Fibroblast of skin of right quadriceps (primary cell): ENCODE measurements at places on chromosomes 3 and 15.
A peak's percentile ranks its signal among the peaks of the same experiment; 100 is the strongest.

GRCh38 chr3:58308728-58309127 is 2.4 kb downstream of the HTD2 start:
- no peak for DNase-seq

GRCh38 chr3:81872566-81872965 is 111.1 kb upstream of the GBE1 start:
- peak; percentile 14 for DNase-seq

DNA sequence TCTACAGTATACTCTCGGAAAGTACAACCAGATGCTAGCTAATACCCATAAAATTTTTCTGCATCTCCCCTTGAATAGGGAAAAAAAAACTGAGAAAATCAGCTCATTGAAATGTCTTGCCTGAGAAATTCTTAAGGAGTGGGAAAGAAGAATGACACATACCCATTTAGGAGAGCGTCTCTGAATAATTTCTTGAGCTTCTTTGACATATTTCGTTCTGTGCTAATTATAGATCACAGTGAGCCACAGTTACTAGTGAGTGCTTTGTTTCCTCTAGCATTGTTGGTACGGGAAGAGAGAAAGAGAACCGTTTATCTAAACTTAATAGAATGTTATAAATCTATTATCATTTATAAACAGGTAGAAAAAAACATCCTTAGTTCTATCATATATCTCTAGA is 588.4 kb downstream of the UNC13C start:
- no peak for DNase-seq

DNA sequence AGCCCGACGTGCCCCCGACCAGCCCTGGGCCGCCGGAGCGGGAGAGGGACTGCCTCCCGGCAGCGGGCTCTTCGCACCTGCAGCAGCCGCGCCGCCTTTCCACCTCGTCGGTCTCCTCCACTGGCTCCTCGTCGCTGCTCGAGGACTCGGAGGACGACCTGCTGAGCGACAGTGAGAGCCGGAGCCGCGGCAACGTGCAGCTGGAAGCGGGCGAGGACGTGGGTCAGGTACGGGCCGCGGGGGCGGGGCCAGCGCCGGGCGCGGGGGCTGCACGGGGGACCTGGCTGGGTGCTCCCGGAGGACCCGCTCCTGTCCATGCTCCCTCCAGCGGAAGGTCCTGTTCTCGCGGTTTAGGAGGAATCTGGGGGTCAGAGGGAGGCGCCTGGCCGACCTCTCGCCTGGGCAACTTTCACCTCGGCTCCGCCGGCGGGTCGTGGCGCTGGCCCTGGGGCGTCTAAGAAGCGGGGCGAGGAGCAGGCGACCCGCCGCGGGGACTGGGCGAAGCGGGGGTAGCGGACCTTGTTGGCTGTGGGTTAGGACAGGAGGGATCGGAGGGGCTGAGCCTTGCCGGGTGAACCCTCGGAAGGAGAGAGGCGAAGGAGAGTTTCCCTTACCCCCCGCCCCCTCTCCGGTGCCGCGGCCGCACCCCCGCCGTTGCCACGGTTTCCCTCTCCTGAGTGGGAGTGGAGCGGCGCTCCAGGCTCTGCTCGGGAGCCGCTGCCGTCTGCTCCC is 682 bp downstream of the ITPKA start:
- DNase-seq, result no peak

GRCh38 chr15:42147431-42147735 is 9.1 kb downstream of the PLA2G4F start:
- no peak for DNase-seq

- DNase-seq, result no peak
These were observed 4.0 kb upstream of the ADPGK start for GRCh38 chr15:72787526-72787925.

GRCh38 chr3:48082580-48083184 is 66.5 kb upstream of the MAP4 start:
- DNase-seq, result no peak

- DNase-seq, result no peak
These were observed 52.4 kb upstream of the GYG1 start for GRCh38 chr3:148938936-148939335.

DNA sequence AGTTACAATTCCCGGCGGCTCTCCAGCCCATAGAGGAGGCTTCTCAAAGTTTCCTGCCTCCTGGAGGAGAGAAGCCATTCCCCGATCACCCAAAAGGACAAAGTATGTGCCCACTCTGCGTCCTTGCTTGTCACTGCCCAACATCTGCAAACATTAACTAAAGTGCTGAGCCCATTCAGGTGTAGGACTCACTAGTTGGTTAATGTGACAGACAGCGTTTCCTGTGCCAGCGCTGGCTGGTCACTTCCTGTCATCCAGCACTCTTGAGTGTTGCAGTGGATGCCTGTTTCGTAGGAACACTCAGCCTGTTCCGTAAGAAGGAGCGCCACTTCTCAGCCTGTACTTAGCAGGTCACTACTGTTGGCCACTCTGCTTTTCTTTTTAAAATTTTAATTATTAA is 100.3 kb downstream of the APBA2 start:
- DNase-seq, result no peak

- no peak for DNase-seq
These were observed 7.3 kb downstream of the CCDC33 start for GRCh38 chr15:74243431-74243830.

- DNase-seq, result no peak
These were observed 11.4 kb upstream of the POMGNT2 start for GRCh38 chr3:43117257-43117656.

DNA sequence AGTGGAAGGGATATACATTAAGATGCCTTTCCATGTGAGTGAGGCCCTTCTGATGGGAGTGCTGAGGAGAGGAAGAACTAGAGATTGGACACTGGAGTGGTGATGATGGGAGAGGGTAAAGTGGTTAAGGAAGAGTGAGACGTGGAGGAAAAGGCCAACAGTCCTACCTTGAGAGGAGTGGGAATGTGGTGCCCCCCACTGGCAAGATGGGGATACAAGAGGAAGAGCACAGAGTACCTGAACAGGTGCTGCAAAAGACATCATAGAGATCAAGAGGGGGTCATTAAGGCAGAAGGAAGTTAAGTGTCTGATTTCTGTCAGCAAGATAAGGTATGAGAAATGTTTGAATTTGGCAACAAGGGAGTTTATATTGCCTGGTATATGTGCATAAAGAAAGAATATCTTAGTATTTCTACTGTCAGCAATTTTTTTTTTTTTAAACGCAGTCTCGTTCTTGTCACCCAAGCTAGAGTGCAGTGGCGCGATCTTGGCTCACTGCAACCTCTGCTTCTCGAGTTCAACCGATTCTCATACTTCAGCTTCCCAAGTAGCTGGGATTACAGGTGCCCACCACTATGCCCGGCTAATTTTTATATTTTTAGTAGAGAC is 34.0 kb downstream of the ARIH2 start:
- no peak for DNase-seq

GRCh38 chr3:155846119-155846518 is 8.1 kb downstream of the SLC33A1 start:
- no peak for DNase-seq

- no peak for DNase-seq
These were observed 8.6 kb upstream of the CBLB start for GRCh38 chr3:105877336-105877910.

DNA sequence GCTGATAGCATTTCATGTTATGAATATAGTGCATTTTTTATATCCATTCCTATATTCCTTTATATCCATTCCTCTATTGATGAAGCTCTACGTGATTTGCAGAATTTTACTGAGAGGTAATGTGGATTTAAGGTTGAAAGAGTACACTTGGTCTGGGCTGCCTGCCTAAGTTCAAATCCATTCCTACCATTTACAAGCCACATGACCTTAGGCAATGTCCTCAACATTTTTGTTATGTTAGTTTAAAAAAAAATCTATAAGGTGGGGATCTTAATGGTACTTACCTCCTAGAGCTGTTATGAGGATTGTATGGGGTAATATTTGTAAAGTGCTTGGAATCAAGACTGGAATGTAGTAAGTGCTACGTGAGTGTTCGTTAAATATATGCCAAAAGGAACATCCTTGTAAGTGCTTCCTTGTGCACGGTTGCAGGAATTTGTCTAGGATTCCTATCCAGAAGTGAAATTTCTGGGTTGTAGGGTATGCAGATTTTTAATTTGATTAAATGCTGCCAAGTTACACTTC is 11.2 kb upstream of the VEPH1 start:
- no peak for DNase-seq

DNA sequence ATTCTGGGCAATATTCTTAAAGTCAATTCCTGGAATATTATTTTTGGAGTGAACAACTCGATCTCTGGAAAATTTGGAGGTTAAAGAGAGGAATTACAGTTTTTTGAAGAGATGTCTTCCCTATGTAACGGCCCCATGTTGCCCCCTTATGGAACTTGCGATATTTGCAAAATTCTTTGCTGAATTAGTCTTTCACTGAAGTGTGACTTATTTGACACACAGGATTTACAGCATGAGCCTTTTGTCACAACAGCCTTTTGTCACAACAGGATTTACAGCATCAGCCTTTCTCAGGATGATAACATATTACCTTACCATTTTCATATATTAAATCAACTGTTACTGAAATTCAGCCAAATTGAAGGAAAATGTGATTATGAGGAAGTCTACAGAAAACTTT is 37.8 kb upstream of the SPTSSB start:
- peak; percentile 41 for DNase-seq

DNA sequence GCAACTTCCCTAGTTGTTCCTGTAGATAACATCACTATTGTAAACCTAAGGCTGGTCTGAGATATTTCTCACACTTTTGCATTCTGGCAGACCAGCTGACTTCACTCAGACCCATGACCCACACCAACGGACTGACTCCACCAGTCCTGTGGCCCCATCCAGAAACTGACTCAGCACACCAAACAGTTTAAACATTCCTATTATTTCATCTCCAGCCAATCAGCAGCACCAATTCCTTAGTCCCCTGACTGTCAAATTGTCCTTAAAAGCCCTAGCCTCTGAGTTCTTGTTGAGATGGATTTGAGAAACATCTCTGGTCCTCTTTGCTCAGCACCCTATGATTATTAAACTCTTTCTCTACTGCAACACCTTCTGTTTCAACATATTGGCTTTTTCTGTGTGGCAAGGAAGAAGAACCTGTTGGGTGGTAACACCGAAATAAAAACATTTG is 12.2 kb upstream of the IDH2 start:
- DNase-seq, result no peak
